ENCODE measurements at places on chromosomes 6 and 20.

GRCh38 chr6:156848533-156848932, 71.4 kb downstream of the ARID1B start:
- no peak for DNase-seq

GRCh38 chr6:30508890-30509736, 19.8 kb downstream of the HLA-E start:
- no peak for DNase-seq

DNA sequence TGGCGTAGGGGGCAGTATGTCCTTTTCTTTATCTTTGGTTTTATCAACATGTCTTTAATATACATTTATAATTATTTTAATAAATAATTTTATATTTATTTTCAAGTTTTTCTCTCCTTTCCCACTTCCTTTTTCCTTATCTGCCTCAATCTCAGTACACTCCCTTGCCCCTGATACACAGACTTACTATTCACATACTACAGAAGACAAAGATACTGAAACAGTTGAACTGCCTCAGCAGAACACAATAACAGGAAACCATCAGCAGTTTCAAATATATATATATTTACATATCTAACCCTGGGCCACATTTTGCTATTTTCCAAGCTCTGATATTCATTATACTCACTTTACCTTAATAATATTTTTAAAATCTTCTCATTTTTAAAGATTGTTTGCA, 19.8 kb downstream of the IBTK start:
- DNase-seq = no peak

DNA sequence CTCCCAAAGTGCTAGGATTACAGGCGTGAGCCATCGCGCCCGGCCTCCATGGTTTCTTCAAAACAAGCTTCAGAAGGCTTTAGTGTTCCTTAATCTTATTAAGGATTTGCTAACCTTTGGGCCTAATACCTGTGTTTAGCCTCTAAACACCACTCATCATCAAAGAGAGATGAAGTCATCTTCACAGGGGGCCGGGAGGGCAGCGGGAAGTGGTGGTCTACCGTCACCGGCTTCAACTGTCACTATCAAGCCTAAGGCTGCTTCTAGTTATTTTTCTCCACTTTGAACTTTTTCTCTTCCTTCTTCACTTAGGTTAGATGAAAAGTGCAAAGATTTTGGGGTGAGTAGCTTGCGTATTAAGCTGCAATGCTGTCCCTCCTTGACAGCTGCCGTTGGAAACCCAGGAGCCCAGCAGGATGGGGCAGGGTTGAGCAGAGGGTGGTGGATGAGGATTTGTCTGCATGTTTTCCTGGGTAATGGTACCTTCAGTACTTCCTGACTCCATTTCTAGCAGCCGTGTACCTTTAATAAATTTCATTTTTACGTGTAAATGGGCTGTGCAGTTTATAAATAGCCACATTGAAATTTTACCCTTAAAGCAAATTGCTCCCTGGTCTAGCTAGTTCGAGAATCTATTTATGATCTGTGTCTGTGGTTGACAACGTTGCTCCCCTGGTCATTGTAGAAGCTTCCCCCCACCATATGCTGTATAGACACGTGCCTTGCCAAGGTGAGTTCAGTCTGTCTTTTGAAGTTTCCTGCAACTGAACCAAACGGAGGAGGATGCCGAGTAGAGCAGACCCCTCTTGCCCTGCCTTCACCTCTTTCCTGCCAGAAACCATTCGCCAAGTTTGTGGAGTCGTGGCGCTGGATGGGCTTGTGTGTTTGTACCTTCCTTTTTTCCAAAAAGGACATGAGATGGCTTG, 64.8 kb downstream of the SYNJ2 start:
- no peak for DNase-seq

DNA sequence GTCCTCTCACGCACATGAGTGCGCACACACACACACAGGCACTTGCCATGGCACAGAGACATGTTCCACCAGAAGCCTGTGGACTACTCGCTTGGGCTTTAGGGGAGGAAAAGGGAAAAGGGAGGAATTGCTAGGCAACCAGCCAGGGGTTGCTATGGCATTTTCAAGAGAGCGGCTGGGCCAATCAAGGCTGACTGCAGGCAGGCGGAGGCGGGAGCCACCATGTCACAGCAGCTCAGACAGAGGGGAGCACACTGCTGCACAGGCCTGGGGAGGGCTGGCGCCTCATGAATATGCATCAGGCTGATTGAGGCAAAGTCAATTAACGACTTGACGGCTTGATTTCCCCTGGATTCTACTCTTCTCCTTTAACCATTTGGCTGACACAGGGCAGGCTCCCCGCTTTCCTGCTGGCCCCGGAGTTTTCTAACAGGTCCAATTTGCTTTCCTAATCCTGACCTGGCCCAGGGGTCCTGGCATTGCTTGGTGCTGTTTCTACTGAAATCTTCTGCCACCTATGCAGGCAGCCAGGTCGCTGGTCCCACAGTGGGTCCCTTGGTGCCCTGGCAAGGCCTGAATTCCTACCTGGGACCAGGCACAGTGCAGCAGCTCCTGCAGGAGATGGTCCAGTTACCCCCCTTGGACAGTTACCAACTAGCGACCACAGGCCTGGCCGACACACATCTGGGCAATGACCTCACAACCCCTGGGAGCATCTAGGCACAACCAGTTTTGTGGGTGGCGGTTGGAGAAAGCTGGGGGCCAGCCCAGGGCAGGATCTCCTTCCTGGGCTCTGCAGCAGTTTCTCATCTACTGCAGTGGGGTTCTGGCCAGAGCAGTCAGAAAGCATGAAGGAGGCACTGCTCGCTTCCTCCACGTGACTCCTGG, 52.1 kb downstream of the YTHDF1 start:
- peak; percentile 79 for DNase-seq

- no peak for DNase-seq
Measured at GRCh38 chr6:119627908-119628669, 278.5 kb upstream of the MAN1A1 start.

- no peak for DNase-seq
Measured at GRCh38 chr6:76706631-76707030, 634.2 kb upstream of the IMPG1 start.

GRCh38 chr6:147322299-147323162, 118.3 kb downstream of the STXBP5 start:
- no peak for DNase-seq
